Bladder microvascular endothelial cell (primary cell): ENCODE measurements at places on chromosomes 2 and 18. TPM values are rescaled to one million over a fixed set of nuclear protein-coding genes. Genes with fewer than 3 reads are reported as not detected.

KIF1A gene
- 0.44 TPM in 1 of 2 replicates, not detected in the other for total RNA-seq

G6PC2 gene
- not detected in 2 replicates for total RNA-seq

IL37 gene
- not detected in 2 replicates for total RNA-seq

IKZF2 gene
- total RNA-seq: 0.65 and 12.0 TPM in 2 replicates
